ENCODE measurements at places on chromosomes 4 and X.

- no peaks in the 10 kb centered on the region for H3K27me3 ChIP-seq
- H3K4me1 ChIP-seq, result peaks cover 10% of the 10 kb centered on the region
- H3K36me3 ChIP-seq, result no peaks in the 10 kb centered on the region
- H3K4me3 ChIP-seq, result no peak overlapping the region
Measured at GRCh38 chr4:88999392-88999930, 57.5 kb downstream of the FAM13A start.

GRCh38 chr4:123676890-123677229 is 280.3 kb downstream of the SPRY1 start:
- H3K36me3 ChIP-seq, result no peaks in the 10 kb centered on the region
- no peak overlapping the region for H3K27ac ChIP-seq
- H3K4me3 ChIP-seq, result no peak overlapping the region
- DNase-seq, result no peak

- DNase-seq, result no peak
- H3K36me3 ChIP-seq, result peaks cover 10% of the 10 kb centered on the region
- H3K27me3 ChIP-seq, result no peaks in the 10 kb centered on the region
- H3K4me3 ChIP-seq, result no peak overlapping the region
- H3K4me1 ChIP-seq, result no peaks in the 10 kb centered on the region
Measured at GRCh38 chr4:8061573-8061972, 97.0 kb downstream of the ABLIM2 start.

GRCh38 chrX:132651421-132652086 is 162.7 kb upstream of the MBNL3 start:
- no peak overlapping the region for H3K4me3 ChIP-seq
- H3K36me3 ChIP-seq, result no peaks in the 10 kb centered on the region
- peaks cover 63% of the 10 kb centered on the region for H3K27me3 ChIP-seq
- DNase-seq, result no peak
- H3K27ac ChIP-seq, result no peak overlapping the region
- no peaks in the 10 kb centered on the region for H3K4me1 ChIP-seq

- no peak overlapping the region for H3K4me3 ChIP-seq
- H3K36me3 ChIP-seq, result peaks cover 6% of the 10 kb centered on the region
- H3K4me1 ChIP-seq, result no peaks in the 10 kb centered on the region
Measured at GRCh38 chr4:62806816-62807215, 1602.4 kb downstream of the TECRL start.

DNA sequence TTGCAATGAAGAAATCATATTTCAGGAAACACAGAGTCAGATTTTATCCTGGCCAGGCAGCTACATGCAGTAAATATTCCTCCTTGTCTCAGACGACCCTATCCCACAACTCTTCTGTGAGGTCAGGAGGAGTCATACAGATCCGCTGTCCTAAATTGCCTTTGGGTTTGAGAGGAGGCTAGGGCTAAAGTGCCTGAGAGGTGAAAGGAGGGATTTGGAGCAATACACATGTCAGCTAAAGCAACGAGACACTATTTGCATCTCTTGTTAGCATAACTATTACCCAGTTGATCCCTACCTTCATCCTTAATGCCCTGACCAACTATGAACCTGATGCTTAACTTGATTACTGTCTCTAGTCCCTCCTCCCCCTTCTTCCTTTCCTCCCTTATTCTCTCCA is 98.6 kb downstream of the TBC1D19 start:
- no peak overlapping the region for H3K4me3 ChIP-seq
- H3K36me3 ChIP-seq, result peaks cover 25% of the 10 kb centered on the region
- no peak overlapping the region for H3K27ac ChIP-seq
- H3K27me3 ChIP-seq, result no peaks in the 10 kb centered on the region
- no peaks in the 10 kb centered on the region for H3K4me1 ChIP-seq
- DNase-seq, result no peak

DNA sequence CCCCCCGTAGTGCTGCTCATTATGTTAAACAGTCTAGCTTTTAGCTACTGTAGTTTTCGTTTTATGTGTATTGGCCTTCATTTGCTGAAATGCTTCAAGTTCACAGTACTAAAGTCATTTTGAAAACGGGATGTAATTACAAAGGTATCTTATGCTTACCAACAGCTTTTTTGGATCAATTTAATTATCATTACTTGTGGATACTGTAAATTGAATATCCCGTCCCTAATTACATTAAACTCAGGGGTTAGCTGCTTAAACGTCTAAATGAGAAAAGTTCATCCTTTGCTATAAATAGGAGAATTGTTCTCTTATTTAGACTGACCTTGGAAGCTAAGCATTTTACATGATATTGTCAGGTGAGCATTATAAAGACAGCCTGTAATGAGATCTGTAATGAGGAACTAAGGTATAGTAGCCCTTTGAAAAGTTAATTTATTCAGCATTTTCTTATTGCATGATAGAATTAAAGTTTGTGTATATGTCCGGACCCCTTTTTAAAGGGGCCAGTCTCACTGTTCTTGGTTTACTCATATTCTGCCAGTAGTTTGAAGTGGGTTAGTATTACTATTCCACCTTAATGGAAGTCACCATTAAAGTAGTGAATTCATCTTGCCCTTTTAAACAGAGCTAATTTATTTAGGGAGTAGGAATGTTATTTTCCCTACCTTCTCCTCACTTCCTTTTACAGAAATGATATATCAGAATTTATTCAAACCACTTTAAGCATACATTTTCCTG is 252.6 kb downstream of the TENM3 start:
- H3K27me3 ChIP-seq, result peaks cover 28% of the 10 kb centered on the region
- DNase-seq, result no peak
- peaks cover 9% of the 10 kb centered on the region for H3K4me1 ChIP-seq
- no peaks in the 10 kb centered on the region for H3K36me3 ChIP-seq

DNA sequence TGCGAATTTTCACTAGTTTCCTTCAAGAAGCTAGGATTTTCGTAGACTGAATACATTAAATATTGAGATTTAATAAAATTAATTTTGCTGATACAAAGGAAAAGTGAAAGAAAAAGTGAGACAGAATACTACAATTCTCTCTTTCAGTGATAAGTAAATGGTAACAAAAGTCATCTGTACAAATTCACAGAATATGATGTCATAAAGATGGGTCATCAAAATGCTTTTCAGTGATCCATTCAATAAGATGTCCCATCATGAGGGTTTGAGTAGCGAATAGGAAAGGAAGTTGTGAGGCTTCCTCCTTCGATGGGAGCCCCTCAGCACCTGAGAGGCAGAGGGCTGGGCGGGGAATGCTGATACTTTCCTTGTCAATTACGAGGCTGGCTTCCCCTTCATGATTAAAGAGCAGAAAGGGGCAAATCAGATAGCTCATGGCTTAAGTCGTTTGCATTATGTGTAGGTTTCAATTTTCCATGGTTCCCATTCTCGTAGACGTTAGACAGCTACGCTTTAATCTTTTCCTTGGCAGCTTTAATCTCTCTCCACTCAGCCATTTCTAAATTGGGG is 108.8 kb upstream of the SORBS2 start:
- H3K4me1 ChIP-seq, result no peaks in the 10 kb centered on the region
- peaks cover 5% of the 10 kb centered on the region for H3K27me3 ChIP-seq
- H3K36me3 ChIP-seq, result no peaks in the 10 kb centered on the region
- DNase-seq, result no peak

DNA sequence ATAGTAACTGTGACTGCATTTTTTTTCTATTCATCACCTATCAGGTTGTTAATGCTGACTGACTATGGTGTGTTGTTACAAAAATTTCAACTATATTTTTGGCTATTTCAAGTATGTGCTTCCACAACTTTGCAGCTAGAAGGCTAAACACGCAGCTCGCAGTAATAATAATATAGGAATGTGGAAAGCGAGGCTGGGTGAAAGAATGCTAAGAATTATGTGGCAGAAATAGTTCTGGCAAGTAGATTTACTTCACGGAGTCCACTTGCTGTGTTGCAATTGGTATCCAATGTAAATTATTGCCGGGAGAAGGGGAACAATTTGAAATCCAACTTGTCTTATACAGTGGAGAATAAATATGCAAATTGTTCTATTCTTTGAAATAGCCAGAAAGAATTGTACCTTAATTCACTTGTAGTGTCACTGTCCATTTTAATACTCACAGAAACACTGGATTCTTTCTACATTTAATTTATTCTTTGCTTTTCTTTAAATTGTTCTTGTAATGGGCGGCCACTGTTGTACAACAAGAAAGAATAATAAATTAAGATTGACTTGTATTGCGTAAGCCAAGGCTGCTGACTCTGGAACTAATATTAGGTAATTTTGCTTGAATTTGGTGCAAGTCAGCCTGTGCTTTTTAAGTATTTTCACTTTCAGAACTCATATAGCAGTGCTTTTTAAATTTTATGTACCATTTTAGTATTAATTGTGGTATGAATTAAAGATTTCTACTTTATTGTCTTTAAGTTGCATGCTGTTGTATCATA is 154.9 kb downstream of the FRMPD4 start:
- peaks cover 6% of the 10 kb centered on the region for H3K27me3 ChIP-seq
- H3K36me3 ChIP-seq, result no peaks in the 10 kb centered on the region
- H3K4me1 ChIP-seq, result no peaks in the 10 kb centered on the region

- H3K4me1 ChIP-seq, result peaks cover 61% of the 10 kb centered on the region
- peak within 1 kb of the TSS; percentile 79 for H3K4me3 ChIP-seq
- peak; percentile 90 for DNase-seq
- no peaks in the 10 kb centered on the region for H3K27me3 ChIP-seq
Measured at GRCh38 chr4:182917182-182918043, at the start of gene DCTD. DCTD (minus strand) TSS chr4:182917386; CDS start chr4:182915568, 1,818 bp downstream.

DNA sequence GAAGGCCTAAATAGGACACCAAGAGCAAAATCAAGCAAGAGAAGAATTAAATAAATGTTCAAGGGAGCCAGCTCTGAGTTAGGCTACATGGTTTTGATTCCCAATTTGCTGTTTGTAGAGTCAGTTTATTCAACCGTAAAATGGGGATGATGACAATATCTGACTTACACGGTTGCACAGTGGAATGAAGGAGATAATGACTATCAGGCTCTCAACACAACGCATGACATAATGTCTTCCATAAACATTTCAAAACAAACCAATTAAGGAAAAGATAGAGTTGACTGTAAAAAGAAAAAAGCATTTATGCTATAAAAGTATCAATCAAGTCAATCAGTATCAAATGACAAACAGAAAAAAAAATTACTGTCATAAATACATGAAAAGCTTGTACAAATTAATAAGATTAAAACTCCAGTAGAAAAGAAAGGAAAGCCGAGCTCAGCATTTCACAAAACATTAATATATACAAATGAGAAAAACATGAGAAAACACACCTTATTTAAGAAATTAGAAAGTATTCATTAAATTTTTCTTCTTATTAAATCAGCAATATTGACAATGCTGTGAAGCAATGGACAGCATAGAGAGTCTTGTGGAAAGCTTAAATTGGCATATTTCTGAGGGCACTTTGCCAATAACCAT is 179.0 kb downstream of the SCFD2 start:
- H3K36me3 ChIP-seq, result peaks cover 4% of the 10 kb centered on the region
- no peak overlapping the region for H3K4me3 ChIP-seq
- H3K27me3 ChIP-seq, result no peaks in the 10 kb centered on the region

GRCh38 chr4:153916273-153916755 is 127.4 kb upstream of the SFRP2 start:
- peak; percentile 74 for DNase-seq
- peaks cover 22% of the 10 kb centered on the region for H3K4me1 ChIP-seq
- peaks cover 61% of the 10 kb centered on the region for H3K27me3 ChIP-seq
- H3K27ac ChIP-seq, result no peak overlapping the region

DNA sequence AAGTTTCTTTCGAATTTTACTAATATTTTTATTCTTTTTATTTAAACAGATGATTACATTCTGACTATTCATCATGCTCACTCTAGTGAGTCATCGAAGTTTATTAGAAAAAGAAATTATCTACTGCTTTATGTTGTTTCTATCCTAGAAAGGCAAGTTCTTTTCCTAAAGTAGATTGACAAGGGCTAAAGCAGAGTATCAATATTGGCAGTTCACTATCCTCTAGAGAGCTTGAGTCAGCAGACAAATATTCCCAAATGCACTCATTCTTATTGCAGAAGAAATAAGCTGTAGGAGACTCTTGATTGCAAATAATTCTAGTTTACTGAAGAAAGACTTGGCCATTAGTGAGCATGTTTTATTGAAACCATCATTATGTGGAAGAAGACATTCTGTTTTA is 911.8 kb downstream of the CENPC start:
- H3K36me3 ChIP-seq, result no peaks in the 10 kb centered on the region
- no peak overlapping the region for H3K27ac ChIP-seq
- no peak for DNase-seq
- no peak overlapping the region for H3K4me3 ChIP-seq

DNA sequence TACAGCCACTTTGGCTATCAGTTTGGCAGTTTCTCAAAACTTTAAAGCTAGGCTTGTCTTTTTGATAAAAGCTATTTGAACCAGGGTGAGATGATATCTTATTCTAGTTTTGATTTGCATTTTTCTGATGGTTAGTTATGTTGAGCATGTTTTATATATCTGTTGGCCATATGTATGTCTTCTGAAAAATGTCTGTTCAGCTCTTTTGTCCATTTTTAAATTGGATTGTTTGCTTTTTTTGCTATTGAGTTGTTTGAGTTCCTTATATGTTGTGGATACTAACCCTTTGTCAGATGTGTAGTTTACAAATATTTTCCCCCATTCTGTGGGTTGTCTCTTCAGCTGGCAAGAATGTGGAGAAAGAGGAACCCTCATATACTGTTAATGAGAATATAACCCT is 11.6 kb upstream of the GIMD1 start:
- H3K36me3 ChIP-seq, result no peaks in the 10 kb centered on the region
- DNase-seq, result no peak
- no peak overlapping the region for H3K4me3 ChIP-seq
- H3K27me3 ChIP-seq, result peaks cover 8% of the 10 kb centered on the region
- H3K27ac ChIP-seq, result no peak overlapping the region

- no peak overlapping the region for H3K4me3 ChIP-seq
- H3K4me1 ChIP-seq, result no peaks in the 10 kb centered on the region
- H3K36me3 ChIP-seq, result no peaks in the 10 kb centered on the region
- no peak overlapping the region for H3K27ac ChIP-seq
- H3K27me3 ChIP-seq, result no peaks in the 10 kb centered on the region
Measured at GRCh38 chr4:163969291-163969690, 474.8 kb downstream of the TMA16 start.

Data from activated T-cell treated with anti-CD3 and anti-CD28 coated beads, Interleukin-2, amount 50 U/mL, for 72 hours (primary cell).